Activated CD4-positive, alpha-beta memory T cell treated with anti-CD3 and anti-CD28 coated beads, Interleukin-2, amount 10 ng/mL, durations not matched to agents 7 days and 5 days (primary cell): ENCODE measurements at places on chromosomes 1 and 21. TPM values are rescaled to one million over a fixed set of nuclear protein-coding genes. Genes with fewer than 3 reads are reported as not detected.

The HAX1 gene
- 141 TPM for total RNA-seq

The SKI gene
- 61.5 TPM for total RNA-seq

The C1orf21 gene
- 8.8 TPM for total RNA-seq

The XCL1 gene
- total RNA-seq, result not detected

The MROH9 gene
- total RNA-seq, result not detected

The TFF2 gene
- not detected for total RNA-seq

- DNase-seq, result no peak
These were observed 31.6 kb upstream of the SLC5A9 start for GRCh38 chr1:48190881-48191280.

DNA sequence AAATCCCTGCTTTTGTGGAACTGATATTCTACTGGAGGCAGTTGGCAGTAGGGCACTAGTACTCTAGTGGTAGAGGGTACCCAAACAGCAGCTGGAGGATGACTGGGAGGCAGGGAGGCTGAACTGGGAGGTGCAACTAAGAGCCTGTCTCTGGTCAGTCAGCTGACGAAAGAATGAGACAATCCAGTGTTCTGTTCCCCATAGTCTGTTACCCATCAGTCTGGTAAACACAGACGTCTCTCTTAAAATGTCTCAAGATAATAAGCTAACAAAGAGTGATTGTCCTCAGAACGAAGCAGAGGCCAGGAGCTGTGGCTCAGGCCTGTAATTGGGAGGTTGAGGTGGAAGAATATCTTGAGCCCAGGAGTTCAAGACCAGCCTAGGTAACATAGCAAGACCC is 30.4 kb downstream of the TFAP2E start:
- DNase-seq, result no peak

DNA sequence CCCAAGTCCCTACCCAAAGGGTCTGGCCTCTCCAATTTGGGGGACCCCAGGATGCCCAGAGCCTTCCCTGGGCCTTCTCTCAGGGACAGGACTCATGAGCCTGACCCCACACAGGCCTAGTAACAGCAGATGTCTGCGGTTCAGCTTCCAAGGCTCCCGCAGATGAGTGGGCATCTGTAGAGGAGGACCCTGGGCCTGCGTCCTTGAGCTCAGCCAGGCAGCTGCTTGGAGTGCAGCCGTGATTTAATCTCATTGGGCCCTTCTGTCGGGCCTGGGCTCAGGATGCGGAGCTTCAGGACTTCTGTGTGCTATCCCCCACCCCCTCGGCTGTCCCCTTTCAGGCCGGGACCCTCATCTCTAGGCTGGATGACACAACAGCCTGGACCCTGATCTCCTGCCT is 35.4 kb downstream of the IGSF21 start:
- DNase-seq, result no peak

DNA sequence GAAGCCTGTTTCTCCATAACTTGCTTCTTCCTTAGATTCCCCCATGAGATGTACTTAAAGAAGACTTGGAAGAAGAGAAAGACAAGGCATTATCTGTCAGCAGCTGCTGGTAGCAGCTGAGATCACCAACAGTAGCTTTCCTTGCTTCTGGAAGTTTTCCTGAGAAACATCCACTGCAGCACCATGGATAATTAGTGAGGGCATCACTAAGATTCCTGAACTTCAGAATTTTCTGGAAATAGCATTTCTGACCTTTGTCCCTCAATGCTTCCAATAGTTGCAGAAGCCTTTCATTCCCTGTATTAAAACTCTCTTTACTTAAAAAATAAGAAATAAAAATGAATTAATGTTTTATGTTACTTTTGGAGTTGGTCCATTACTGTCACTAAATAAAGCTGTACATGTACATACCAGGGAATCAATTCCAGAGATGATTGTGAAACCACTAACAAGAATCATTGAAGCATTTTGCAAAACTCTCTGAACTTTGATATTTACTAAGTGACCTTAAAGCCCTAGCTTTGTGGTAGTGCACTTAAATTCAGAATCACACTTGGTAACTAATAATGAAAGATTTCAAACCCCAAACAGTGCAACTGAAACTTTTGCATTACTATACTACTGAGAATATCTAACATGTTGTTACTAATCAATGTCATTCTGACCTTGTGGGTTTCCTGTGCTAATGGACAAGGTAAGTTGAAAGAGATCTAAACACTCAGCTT is at the start of gene CFHR4:
Gene CFHR4, plus strand, starts transcription at position 538 of the 725 bp plus-strand sequence. Its CDS starts 99 bp downstream, at position 637.
- DNase-seq, result no peak

- no peak for DNase-seq
These were observed 26.9 kb upstream of the SLC44A3 start for GRCh38 chr1:94793296-94793656.

- no peak for DNase-seq
These were observed 297.2 kb downstream of the TGFB2 start for GRCh38 chr1:218642033-218642948.

- no peak for DNase-seq
These were observed 13.5 kb upstream of the LORICRIN start for GRCh38 chr1:153246018-153246417.

- no peak for DNase-seq
These were observed 28.4 kb upstream of the PLEKHO1 start for GRCh38 chr1:150121236-150121862.

GRCh38 chr1:80448081-80448480 is 1352.7 kb upstream of the ADGRL2 start:
- no peak for DNase-seq

- no peak for DNase-seq
These were observed 75.5 kb downstream of the ADAMTS1 start for GRCh38 chr21:26769613-26770188.

DNA sequence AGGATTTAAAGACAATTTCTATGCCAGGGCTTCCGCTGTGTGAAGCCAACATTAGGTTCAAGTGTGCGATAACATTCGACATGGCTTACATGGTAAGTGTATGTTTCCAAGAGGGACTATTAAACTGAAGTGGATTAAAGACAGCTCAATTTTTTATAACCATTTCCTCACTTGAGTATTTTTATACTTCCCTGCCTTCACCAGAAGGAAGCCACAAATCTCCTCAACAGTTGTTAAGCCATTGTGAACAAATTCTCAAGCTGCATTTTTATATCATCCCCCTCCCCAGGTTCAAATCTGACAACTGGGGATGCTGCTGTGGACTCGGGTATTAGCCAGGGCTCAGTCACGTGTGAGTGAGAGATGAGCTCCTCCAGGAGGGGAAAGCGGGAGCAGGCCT is 116.3 kb downstream of the RHOU start:
- DNase-seq, result no peak

- peak; percentile 94 for DNase-seq
These were observed 9.5 kb upstream of the TNFRSF14 start for GRCh38 chr1:2546515-2547209.

DNA sequence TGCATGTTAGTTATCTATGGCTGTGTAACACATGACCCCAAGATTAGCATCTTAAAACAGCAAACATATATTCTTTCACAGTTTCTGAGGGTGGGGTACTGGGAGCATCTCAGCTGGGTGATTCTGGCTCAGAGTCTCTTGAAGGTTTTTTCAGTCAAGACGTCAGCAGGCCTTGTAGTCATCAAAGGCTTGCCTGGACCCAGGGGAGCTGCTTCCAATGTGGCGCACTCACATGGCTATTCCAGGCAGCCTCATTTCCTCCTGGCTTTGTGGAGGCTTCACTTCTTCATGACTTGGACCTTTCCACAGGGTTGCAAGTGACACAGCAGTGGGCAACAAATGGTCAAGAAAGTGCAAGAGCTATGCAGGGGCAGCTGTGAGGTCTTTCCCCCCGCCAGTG is 114.7 kb downstream of the ACTL8 start:
- DNase-seq, result no peak

DNA sequence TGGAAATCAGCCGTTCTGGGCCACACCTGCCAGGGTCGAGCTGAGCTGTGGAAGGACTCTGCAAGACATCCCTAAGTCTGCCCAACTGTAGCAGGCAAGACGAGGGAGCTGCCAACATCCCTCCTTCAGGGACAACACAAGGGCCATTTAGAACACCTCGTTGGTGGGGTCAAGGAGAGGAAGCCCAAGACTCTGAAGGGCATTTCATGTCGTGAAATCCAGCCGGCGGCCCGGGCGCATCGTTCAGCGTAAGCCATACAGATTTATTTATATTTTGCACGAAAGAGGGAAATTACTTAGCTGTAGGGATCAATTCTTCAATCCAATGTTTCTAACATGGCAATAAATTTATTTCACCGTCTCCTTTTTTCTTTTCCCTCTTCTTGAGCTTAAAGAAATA is 101.7 kb upstream of the ZC3H12A start:
- DNase-seq, result no peak

DNA sequence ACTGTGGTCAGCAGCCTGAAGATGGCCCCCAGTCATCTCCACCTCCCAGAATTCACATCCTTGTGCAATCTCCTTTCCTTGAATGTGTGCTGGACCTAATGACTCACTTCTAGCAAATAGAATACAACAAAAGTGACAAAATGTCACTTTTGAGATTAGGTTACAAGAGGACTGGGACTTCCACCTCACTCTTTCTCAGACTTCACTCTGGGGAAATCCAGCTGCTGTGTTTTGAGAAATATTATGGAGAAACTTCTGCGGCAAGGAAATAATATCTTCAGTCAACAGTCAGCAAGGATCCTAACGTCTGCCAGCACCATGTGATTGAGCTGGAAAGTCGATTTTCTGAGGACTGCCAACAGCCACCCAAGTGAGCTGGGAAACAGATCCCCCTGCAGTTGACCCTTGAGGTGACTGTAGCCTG is 70.5 kb upstream of the GADD45A start:
- no peak for DNase-seq

DNA sequence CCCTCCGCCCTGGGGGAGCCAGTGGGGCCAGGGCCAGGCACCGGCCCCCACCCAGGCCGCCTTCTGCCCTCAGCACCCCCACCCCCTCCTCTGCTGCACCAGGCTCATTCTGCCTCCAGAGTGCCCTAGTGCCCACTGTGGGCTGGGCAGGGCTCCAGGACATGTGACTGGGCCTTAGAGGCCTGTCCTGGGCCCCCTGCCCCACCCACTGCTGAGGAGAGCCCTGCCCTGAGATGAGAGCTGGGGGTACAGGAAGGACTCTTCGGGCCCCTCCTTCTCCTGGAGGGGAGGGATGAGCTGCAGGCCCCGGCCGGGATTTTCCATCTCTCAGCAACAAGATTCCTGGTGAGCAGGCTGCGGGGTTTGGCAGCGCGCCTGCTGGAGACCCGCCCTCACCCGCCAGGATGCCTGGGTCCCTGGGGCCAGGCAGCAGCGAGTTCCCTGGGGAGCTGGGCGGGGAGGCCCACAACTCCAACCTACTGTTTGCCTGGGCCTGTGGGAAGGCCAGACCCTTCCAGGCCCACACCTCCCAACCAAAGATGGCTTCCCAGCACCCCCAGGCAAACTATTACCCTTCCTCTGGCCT is 14.0 kb downstream of the AHDC1 start:
- DNase-seq, result no peak
